AG08395 (cell line): ENCODE measurements at places on chromosomes 16 and 17.

- DNase-seq: no peak
These were observed 35.3 kb upstream of the ACSM2B start for GRCh38 chr16:20611350-20611902.

DNA sequence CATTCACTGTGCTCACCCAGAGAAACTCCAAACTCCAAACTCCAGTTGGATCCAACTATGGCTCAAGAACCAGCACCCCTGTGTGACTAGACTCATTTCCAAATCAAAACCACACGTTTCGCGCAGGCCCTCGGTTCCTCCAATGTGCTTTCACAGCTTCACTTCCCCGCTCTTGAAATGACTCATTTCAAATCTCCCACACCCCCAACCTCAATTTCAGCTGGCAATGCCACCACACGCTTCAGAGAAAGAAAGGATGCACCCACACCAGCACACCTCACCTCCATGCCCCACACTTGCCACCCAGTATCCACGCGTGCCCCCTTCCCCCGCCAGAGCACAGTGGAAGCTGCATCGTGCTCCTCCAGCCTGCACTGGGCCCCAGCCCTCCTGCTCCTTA, 9.0 kb downstream of the TMEM92 start:
- DNase-seq: no peak

GRCh38 chr17:40602445-40603443, 37.5 kb upstream of the CCR7 start:
- no peak for DNase-seq

DNA sequence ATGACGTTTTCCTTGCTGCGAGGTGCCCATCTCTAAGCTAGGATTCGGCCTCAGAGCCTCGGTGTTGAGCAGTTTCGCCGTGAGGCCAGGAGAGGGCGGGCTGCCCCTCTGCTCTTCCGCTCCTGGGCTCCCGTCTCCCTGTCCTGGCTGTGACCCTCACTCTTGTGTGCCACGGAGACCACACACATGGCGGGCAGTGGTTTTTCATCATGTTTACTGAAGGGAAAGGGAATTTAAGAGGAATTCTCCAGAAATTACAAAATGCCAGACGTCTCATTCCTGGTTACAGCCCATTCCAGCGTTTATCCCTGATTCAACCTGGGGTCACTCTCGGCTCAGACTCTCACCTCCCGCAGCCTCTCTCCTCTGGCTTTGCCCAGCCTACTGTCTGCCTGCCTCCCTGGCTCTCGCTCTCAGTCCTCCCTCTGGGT, 96.8 kb upstream of the ELAC2 start:
- peak; percentile 84 for DNase-seq

DNA sequence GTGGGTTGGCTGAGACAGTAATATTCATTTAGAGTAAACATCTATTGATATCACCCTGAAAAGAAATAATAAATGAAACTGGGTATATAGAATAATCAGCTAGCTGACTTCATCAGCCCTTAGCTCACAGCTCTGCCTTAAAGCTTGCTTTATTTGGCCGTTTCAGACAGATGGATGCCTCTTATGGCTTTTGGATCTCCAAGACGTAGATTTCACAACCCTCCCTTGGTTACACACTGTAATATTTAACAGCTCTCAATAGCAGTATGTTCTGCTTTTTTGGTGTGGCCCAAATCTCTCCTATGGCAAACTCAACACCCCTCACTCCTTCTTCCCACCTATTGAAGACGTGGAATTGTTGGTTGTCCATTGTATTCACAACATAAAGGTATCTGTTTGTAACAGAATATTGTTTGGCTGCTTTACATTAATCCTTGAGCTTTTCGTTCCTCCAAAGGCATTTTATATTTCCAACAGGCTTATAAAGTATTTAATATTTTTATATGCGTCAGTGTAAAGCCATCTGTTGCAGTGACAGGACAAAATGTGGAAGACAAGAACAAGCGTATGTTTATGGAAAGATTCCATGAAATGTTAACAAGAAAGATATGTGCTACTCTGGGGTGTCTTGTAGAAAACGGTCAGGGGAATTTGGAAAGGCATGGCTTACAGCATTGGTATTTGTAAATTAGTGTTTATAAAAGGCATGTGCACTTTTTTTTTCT, 837.0 kb upstream of the RBFOX1 start:
- DNase-seq: no peak
